Karpas-422 (cell line): ENCODE measurements at places on chromosomes 6 and 20.
A peak's percentile ranks its signal among the peaks of the same experiment; 100 is the strongest.

DNA sequence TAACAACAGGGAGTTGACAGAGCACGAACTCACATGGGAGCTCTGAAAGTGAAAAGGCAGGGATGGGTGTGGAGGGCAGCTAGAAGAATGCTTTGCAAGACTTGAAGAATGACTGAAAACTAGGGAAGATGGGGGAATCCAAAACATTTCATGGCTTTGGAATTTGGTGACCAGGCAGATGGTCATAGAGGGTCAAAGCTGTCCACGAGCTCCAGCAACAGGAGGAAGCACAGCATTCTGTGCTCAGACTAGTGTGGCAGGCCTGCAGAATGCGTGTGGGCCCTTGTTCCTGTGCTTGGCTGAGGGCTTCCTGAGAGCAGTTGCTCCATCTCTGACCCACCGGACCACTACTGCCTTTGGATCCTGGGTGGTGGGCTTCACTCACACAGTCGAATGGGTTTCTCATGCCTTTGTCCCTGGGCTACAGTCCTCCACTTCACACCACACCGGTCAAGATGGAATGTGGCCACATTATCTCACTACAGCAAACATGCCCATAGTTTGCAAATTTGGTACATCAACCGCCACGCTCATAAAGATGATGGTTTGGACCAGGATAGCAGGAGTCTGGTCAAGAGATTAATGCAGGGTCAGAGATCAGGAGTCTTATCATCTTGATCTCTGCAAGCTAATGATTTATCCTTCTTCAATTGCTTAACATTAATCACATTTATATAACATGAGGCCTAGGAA, 100.7 kb downstream of the SGK1 start:
- DNase-seq, result no peak

GRCh38 chr6:34235307-34236130, 1.2 kb upstream of the HMGA1 start:
- DNase-seq, result peak; percentile 79

- DNase-seq, result no peak
Observed at GRCh38 chr6:169763308-169763707, 11.9 kb downstream of the ERMARD start.

GRCh38 chr20:39421571-39422105, 459.5 kb downstream of the DHX35 start:
- DNase-seq, result no peak

DNA sequence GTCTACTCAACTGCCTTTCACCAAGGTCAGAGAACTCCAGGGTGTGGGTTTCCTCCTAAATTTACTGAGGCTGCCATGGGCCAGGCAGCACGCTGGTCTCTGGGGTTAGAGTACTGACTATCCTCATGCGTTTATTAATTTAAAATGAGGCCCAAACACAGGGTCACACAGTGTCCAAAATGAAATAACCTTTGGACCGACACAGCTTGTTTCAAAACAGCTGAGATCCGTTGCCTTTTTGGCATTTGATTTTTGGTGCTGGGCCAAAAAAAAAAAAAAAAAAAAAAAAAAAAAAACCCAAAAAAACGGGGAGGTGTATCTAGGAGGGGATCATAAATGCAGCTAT, 14.6 kb upstream of the TOX2 start:
- DNase-seq, result no peak

GRCh38 chr6:139852067-139852466, 477.6 kb upstream of the CITED2 start:
- DNase-seq, result no peak

GRCh38 chr6:11971154-11971553, 41.0 kb upstream of the HIVEP1 start:
- DNase-seq, result no peak
